ENCODE measurements at places on chromosomes 6 and 20.

GRCh38 chr6:41278699-41279405, 7.6 kb downstream of the TREM1 start:
- DNase-seq: peak; percentile 44

GRCh38 chr6:167984876-167985604, 12.4 kb upstream of the KIF25 start:
- no peak for DNase-seq

DNA sequence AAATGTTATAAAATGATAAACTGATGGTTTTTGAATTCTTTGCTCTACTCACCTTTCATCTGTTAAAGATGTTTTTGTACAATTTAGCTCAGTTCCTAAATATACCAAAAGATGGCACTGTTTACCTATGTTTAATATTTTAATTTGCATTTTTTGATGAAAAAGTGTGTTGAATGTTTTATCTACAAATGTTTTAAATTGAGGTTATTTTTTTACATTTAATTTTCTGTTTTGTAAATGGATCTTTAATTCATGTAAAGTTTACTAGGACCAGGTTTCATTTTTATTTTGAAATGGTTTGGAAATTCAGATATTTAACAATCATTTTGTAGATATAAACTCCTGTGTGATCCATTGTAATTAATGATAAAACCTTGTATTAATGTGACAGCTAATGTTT, 30.0 kb downstream of the CDKAL1 start:
- peak; percentile 37 for DNase-seq

GRCh38 chr6:112049996-112050395, 3.9 kb upstream of the CCN6 start:
- no peak for DNase-seq

DNA sequence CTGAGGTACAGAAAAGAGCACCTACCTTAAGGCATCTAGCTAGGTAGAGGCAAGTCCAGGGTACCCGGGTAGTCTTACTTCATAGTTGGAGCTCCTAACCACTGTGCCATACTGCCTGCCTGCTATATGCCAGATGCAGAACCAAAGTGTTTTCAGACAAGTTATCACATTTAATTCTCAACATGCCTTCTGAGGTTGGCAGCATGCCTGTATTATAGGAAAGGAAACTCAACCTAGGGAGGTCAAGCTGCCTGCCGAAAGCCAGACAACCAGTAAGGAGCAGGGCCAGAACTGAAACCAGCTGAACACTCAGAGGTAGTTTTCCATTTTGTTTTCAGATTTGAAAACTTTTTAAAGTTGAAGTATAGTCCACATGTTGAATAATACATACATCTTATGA, 5.4 kb downstream of the CTNNBL1 start:
- no peak for DNase-seq

DNA sequence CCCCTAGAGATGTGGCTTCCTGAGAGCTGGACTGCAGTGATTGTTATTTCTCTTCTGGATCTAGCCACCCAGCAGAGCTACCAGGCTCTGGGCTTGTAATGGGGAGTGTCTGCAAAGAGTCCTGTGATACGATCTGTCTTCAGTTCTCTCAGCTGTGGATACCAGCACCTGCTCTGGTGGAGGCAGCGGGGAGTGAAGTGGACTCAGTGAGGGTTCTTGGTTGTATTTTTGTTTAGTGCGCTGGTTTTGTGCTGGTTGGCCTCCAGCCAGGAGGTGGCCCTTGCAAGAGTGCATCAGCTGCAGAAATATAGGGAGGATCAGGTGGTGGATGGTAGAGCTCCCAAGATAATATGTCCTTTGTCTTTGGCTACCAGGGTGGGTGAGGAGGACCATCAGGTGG, 33.7 kb downstream of the PAX1 start:
- no peak for DNase-seq

DNA sequence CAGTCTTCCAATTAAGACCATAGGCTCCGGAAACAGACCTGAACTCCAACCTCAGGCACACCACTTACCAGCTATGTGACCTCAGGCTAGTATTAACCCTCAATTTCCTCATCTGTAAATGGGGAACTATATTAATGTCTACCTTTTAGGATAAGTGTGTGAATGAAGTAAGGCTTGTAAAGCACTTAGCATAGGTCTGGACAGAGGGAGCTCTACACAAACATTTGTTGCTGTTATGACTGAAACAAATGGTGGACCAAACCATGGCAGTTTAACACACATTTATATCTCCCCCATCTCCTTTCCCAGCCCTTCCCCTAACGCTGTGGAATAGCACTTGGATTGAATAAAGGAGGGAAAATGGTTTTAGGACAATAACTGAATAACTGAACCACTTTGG, 48.7 kb downstream of the TSHZ2 start:
- no peak for DNase-seq

DNA sequence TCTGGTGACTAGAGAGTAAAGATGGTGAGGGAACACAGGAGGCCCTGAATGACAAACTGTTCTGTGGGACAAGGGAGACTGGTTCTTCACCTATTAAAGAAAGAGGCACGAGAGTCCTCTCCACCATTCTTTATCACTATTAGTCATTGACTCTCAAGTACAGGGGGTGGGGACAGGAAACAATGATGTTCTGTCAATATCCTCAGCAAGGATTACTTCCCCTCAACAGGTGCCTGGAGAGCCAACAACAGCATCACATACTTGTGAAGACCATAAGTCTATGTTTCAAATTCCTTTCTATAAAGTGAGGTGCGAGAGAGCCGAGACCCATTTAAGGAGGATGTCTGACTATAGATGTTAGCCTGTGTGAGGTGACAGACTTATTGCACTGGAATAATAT, 72.4 kb upstream of the TBC1D7 start:
- no peak for DNase-seq

DNA sequence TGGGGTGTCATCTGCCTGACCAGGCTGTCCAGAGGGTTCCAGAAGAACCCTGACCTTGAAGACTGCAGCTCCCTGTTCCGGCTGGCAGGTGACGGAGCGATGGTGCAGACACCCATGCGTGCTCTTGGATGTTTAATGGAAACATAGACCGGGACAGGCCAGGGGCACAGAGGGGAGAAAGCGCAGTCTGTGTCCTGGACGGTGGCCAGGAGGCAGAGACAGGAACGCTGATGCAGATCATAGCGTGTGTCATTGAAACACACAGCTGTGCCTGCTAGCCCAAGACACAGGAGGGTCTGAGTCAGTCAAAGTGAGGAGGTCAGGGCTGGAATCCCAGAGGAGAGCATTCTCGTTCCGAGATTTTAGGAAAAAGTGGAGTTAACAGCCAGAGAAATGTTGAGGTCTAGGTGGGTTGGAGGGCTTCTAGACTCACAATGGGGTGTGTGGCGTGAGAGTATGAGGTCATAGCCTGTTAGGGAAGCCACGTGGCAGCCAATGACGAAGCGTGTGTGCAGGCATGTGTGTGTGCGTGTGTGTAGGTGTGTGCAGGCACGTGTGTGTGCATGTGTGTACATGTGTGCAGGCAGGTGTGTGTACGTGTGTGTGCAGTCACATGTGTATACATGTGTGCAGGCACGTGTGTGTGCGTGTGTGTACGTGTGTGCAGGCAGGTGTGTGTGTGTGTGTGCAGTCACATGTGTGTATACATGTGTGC, 167.0 kb downstream of the ERMARD start:
- no peak for DNase-seq

DNA sequence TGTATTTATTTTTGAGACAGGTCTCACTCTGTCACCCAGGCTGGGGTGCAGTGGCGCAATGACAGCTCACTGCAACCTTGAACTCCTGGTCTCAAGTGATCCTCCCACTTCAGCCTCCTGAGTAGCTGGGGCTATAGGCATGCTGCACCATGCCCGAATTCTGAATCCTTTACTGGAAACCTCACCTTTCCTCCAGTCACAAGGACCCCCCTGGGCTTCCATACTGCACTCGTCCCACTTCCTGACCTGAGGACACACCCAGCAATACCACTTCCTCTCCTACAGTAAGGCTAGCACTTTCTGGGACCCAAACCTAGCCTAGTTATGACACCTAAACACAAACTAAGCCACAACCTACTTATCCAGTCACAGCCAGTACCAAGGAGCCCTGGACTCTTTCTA, 68.2 kb downstream of the FAM217A start:
- no peak for DNase-seq

GRCh38 chr6:2378891-2379652, 133.7 kb upstream of the GMDS start:
- no peak for DNase-seq

GRCh38 chr20:14877301-14878028, 540.1 kb upstream of the FLRT3 start:
- DNase-seq: no peak

- DNase-seq: no peak
Measured at GRCh38 chr6:53216301-53216700, 67.7 kb upstream of the GCM1 start.
